ENCODE measurements at places on chromosomes 5 and 9. TPM values are rescaled to one million over a fixed set of nuclear protein-coding genes. Genes with fewer than 3 reads are reported as not detected.

Gene FBXL7
- total RNA-seq = 21.1 TPM

Gene SLC34A3
- total RNA-seq = not detected

Gene KIF20A
- total RNA-seq = 2.5 TPM

Gene EIF4E1B
- total RNA-seq = not detected

GRCh38 chr5:133967124-133967523 lies 1.3 kb downstream of the C5orf15 start:
- peaks cover 13% of the 10 kb centered on the region for H3K36me3 ChIP-seq
- peaks cover 34% of the 10 kb centered on the region for H3K4me1 ChIP-seq
- no peak for DNase-seq
- no peak overlapping the region for H3K27ac ChIP-seq
- H3K27me3 ChIP-seq = no peaks in the 10 kb centered on the region
- peak overlapping the region; percentile 84 for H3K4me3 ChIP-seq

GRCh38 chr9:1794547-1795270 lies 220.4 kb upstream of the SMARCA2 start:
- H3K4me1 ChIP-seq = no peaks in the 10 kb centered on the region
- no peak for DNase-seq
- H3K27ac ChIP-seq = no peak overlapping the region
- no peak overlapping the region for H3K4me3 ChIP-seq

GRCh38 chr9:89544279-89544661 lies 46.4 kb upstream of the SEMA4D start:
- no peak for DNase-seq
- H3K4me1 ChIP-seq = peaks cover 20% of the 10 kb centered on the region
- no peaks in the 10 kb centered on the region for H3K27me3 ChIP-seq
- no peak overlapping the region for H3K27ac ChIP-seq
- H3K4me3 ChIP-seq = no peak overlapping the region

- H3K4me3 ChIP-seq = no peak overlapping the region
- H3K4me1 ChIP-seq = peaks cover 14% of the 10 kb centered on the region
- no peak overlapping the region for H3K27ac ChIP-seq
- peaks cover 8% of the 10 kb centered on the region for H3K36me3 ChIP-seq
- no peak for DNase-seq
- H3K27me3 ChIP-seq = no peaks in the 10 kb centered on the region
Observed at GRCh38 chr9:125146247-125146646, 2.9 kb upstream of the SCAI start.

DNA sequence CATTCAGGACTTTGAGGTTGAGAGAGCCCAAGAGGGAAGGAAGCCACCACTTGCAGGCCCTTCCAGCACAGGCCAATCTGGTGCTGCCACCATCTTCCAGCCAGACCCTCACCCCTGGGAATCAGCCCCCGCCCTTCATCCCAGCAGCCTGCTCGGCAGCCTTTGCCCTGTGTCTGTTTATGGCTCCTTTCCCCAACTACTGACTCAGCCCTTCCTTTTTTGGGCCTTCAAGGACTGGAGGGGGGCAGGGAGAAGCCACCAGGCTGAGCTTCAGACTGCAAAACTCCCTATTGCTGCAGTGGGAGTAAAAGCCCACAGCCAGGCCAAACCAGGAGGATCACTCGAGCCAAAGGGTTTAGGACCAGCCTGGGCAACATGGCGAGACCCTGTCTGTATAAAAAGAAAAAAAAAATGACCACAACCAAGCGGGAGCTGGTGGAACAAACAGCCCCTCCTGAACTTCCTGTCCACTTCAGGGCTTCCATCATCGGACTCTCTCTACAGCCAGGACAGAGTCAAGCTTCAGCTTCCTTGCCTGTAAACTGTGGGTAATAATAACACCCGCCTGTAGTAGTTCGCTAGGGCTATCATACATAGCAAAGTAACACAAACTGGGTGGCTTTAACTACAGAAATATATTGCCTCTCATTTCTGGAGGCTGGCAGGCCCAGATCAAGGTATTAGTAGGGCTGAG lies 85.9 kb upstream of the IL17B start:
- H3K27ac ChIP-seq = peak overlapping the region; percentile 76
- no peak for DNase-seq
- no peaks in the 10 kb centered on the region for H3K36me3 ChIP-seq
- peak overlapping the region; percentile 19 for H3K4me3 ChIP-seq

DNA sequence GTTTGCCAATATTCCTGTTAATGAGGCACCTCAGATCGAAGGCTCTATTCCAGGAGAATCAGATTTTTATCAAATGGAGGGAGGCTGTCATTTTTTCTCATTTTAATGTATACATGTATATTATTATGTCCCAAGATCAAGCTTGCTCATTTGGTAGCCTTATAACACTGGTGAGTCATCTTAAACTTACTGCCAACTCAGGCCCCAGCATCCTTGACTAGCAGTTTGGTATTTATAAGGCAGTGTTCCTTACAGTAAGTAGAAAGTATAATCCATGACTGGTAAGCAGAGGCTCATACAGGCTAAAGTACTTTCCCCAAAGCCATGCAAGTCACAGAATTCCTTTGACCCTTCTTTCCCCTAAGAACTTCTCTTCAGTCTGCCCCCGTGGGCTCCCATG lies 90.7 kb upstream of the NR3C1 start:
- no peaks in the 10 kb centered on the region for H3K36me3 ChIP-seq
- no peak overlapping the region for H3K27ac ChIP-seq
- H3K4me1 ChIP-seq = peaks cover 26% of the 10 kb centered on the region
- H3K4me3 ChIP-seq = no peak overlapping the region
- no peak for DNase-seq

Measured in vagina (tissue), 2 donors.